ENCODE measurements at places on chromosomes 3 and 15. TPM values are rescaled to one million over a fixed set of nuclear protein-coding genes. Genes with fewer than 3 reads are reported as not detected.

Gene CMTM8
- total RNA-seq = 16.2 TPM

Gene GOLGA6A
- total RNA-seq = 0.85 TPM

Gene EOGT
- total RNA-seq = 165 TPM

Gene GOLGA6B
- not detected for total RNA-seq

Gene ZIC1
- 4.1 TPM for total RNA-seq

Gene ZDHHC19
- 0.82 TPM for total RNA-seq

Gene CRABP1
- total RNA-seq = 3.3 TPM

Gene PLA2G4B
- 2.9 TPM for total RNA-seq

Gene MORF4L1
- total RNA-seq = 347 TPM

Gene TUSC7
- total RNA-seq = not detected

Gene CLEC3B
- 0.41 TPM for total RNA-seq

Gene ISLR2
- total RNA-seq = 0.21 TPM

Gene LEKR1
- 0.18 TPM for total RNA-seq

Gene PLA2G4D
- total RNA-seq = not detected

Gene C2CD4B
- 19.1 TPM for total RNA-seq

Gene BNC1
- 14.4 TPM for total RNA-seq

Gene WNT5A
- total RNA-seq = 9.7 TPM

Gene SNURF
- 12.3 TPM for total RNA-seq

Gene DUOXA2
- not detected for total RNA-seq

Gene SHC4
- total RNA-seq = 6.8 TPM

Gene TMCO5A
- not detected for total RNA-seq

Gene SLC9A9
- total RNA-seq = 7.9 TPM

Gene IL20RB
- 2.9 TPM for total RNA-seq

Gene NR2F2
- total RNA-seq = 15.9 TPM

Gene ALPK3
- 94.2 TPM for total RNA-seq

Gene KIF15
- 6.0 TPM for total RNA-seq

Gene FOXB1
- 6.7 TPM for total RNA-seq

Gene FRMD4B
- total RNA-seq = 102 TPM

Gene ZNF660
- 15.5 TPM for total RNA-seq

Gene GPR149
- not detected for total RNA-seq

Gene BOC
- total RNA-seq = 3.8 TPM

Gene SEC62
- 89.3 TPM for total RNA-seq

Gene PPP1R14D
- not detected for total RNA-seq

Gene RTP1
- not detected for total RNA-seq
